ENCODE measurements at places on chromosomes 16 and 17.

DNA sequence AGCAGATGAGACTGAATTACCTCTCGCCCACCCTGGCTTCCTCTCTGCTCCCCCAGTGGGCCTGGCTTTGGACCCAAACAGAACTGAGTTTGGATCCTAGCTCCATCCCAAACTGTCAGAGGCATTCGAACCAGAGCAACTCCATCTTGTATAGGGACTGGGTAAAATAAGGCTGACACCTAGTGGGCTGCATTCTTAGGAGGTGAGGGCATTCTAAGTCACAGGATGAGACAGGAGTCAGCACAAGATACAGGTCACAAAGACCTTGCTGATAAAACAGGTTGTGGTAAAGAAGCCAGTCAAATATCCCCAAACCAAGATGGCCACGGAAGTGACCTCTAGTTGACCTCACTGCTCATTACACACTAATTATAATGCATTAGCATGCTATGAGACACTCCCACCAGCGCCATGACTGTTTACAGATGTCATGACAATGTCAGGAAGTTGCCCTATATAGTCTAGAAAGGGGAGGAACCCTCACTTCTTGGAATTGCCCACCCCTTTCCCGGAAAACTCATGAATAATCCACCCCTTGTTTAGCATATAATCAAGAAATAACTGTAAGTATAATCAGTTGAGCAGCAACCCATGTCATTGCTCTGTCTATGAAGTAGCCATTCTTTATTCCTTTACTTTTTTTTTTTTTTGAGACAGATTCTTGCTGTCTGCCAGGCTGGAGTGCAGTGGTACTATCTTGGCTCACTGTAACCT is 44.4 kb downstream of the LYRM1 start:
- no peak for DNase-seq

GRCh38 chr16:17082095-17082882 is 388.5 kb downstream of the XYLT1 start:
- no peak for DNase-seq

DNA sequence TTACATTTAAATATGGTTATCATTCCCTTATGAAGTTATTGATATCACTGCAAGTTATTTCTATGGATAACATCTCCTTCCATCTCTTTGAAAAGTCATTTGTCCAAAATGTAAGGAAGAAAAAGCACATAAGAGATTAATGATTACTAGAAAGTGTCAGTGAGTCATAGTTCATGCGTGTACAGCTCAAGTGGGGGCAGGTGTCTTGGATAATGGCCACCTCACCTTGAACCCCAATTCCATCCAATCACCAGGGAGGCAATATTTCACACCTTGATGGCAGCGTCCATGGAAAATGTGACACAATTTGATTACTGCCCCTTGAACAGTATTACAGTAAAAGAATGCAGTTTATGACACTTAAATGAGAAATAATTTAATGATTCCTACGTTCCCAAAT is 358.3 kb upstream of the SOX9 start:
- DNase-seq, result no peak

GRCh38 chr16:19384656-19385055 is 33.0 kb upstream of the TMC5 start:
- no peak for DNase-seq

GRCh38 chr16:75218256-75219076 is at the start of gene CTRB1:
TSS of gene CTRB1 (plus strand) at chr16:75218988. CDS start at chr16:75219008, 20 bp downstream.
- DNase-seq, result no peak

GRCh38 chr17:76894842-76895241 is 26.6 kb downstream of the MGAT5B start:
- no peak for DNase-seq

GRCh38 chr16:4293822-4294457 is 21.1 kb upstream of the TFAP4 start:
- DNase-seq, result no peak

- no peak for DNase-seq
Measured at GRCh38 chr17:79497777-79498348, 113.0 kb downstream of the RBFOX3 start.

GRCh38 chr16:83138976-83139690 is 512.4 kb downstream of the CDH13 start:
- no peak for DNase-seq

- peak; percentile 77 for DNase-seq
Measured at GRCh38 chr17:48830840-48831548, at the start of gene CALCOCO2. TSS of gene CALCOCO2 (plus strand) at chr17:48831035. CDS start at chr17:48841708, 10,673 bp downstream.

DNA sequence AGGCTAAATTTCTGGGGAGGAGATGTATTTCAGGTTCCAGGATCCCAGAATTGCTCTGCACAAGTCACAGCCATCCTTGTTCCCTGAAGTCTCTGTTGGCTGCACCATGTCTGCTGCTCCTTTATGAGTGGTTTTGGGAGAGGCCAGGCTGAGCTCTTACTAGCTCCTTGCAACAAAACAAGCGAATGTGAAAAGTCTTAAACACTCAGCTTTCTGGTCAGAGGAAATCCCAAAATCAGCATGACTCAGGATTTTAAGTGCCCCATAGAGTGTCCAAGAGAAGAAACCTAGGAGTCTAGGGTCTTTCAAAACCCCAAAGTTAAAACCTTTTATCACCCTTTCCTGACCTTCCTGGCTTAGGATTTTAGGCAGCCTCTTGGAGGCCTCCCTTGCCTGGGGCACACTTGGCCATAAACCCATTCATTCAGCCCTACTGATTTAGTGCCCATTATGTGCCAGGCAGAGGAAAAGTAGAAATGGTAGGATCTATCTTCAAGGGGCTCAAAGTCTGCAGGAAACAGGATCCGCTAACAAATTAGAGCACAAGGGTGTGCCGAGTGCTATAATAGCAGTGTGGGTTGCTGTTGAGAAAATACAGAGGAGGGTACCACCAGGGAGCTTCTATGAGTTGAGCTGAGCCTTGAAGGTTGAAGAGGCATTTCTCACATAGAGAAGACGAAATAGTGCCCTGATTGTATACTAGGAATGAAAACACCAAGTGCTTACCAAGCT is 36.9 kb downstream of the SOST start:
- no peak for DNase-seq

GRCh38 chr17:80749611-80750010 is 205.0 kb downstream of the RPTOR start:
- DNase-seq, result no peak

- DNase-seq, result no peak
Measured at GRCh38 chr17:77126519-77126918, 14.2 kb upstream of the SEC14L1 start.

- DNase-seq, result no peak
Measured at GRCh38 chr16:15856901-15857698, at the start of gene MYH11. TSS of gene MYH11 (minus strand) at chr16:15857028. CDS start at chr16:15838252, 18,776 bp downstream.

DNA sequence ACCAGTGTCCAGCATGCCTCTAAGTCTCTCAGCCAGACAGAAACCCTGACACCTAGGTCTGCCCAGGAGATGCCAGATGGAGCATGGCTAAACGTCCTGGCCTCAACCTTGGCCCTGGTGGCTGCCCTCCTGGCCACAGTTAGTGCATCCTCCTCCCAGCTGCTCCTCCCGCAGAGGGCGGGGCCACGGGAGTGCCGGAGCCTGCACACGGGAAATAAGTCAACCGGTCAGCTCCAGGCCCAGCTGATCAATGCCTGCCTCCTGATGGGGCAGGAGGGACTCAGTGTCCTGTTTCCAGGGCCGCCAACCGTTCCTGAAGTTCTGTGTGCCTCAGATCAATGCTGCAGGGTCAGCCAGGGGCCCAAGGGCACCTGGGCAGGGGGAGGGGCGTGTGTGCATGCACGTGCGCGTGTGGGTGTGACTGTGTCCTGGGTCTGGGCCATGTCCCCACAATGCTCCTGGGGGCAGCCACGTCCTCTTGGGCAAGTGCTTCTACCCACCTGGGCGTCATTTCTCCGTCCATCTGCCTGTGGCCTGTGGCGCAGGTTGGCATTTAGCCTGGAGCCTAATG is 4.6 kb upstream of the KCNJ12 start:
- DNase-seq, result no peak

DNA sequence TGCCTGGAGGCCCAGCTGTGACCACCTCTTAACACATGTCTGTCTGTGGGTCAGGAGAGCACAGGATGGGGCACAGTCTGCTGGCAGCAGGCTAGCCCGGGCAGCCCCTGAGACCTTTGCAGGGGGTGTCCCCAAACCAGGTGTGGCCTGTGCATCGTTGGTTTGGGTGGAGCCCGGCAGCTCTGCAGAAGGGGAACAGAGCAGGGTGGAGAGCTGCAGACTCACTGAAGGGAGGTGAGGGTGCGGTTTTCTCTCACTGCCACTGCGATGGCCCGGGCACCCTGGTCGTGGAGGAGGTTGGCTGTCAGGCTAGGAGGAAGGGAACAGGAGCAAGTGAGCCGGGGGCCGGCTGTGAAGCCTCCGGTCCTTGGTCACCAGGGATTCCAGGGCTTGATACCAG is 28.8 kb downstream of the NLRC3 start:
- no peak for DNase-seq

GRCh38 chr17:72121164-72122009 is 567 bp downstream of the SOX9 start:
- DNase-seq, result no peak

GRCh38 chr17:16297367-16298139 is 55.7 kb downstream of the CENPV start:
- DNase-seq, result no peak

DNA sequence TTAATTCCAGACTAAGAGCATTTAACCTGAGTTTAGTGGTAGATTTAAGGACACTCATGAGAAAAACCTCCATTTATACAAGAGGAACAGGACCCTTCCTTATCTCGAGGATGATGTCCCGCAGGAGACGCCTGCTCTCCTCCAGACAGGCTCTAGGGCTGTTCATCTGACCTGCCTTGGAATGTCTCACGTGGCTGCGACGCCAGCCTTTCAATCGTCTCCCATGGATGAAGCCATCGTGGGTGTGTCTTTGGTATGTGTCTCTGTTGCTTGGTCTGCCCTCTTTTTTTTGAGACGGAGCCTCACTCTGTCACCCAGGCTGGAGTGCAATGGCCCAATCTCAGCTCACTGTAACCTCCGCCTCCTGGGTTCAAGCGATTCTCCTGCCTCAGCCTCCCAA is 16.5 kb downstream of the CHMP6 start:
- DNase-seq, result no peak

- no peak for DNase-seq
Measured at GRCh38 chr17:46853896-46854444, 2.6 kb downstream of the WNT9B start.

DNA sequence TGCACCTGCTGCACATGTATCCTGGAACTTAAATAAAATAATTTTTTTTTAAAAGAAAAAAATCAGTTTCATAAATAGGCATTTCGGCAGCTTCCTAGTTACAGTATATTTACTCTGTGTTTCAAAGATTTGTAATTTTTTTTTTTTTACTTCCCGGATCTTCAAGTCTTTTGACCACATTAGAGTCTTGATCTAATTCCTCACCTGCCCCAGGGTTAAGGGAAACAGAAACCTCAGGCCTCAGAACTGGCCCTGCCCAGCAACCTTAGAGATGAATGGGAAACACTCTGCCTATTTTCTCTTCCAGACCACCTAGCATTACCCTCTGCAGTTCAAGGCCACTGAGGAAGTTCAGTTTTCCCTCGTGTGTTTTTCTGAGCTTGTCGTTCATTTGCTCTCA is 304.0 kb downstream of the MAF start:
- DNase-seq, result no peak

- DNase-seq, result no peak
Measured at GRCh38 chr17:1830288-1830687, 483 bp downstream of the RPA1 start.

- DNase-seq, result no peak
Measured at GRCh38 chr17:47719411-47720152, 13.5 kb upstream of the TBX21 start.

GRCh38 chr16:79493911-79494310 is 106.6 kb downstream of the MAF start:
- DNase-seq, result no peak

DNA sequence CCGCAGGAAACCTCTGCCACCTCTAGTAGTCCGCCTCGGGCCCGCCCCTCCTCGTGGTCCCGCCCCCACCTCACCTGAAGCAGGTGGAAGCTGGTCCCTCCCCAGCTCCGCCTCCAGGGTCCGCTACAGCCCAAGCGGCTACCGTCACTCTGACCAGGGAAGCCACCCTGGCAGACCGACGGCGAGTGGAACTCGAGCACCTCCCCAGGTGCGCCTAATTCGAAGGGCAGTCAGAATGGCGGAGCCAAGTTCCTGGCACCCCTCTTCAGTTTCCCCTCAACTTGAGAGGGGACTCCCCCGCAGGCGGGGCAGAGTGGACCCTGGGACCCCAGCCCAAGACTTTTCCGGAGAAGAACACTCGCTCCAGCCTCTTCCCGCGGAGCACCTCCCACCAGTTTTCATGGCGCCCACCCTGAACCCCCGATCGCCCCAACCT is 507 bp downstream of the FHOD1 start:
- no peak for DNase-seq

DNA sequence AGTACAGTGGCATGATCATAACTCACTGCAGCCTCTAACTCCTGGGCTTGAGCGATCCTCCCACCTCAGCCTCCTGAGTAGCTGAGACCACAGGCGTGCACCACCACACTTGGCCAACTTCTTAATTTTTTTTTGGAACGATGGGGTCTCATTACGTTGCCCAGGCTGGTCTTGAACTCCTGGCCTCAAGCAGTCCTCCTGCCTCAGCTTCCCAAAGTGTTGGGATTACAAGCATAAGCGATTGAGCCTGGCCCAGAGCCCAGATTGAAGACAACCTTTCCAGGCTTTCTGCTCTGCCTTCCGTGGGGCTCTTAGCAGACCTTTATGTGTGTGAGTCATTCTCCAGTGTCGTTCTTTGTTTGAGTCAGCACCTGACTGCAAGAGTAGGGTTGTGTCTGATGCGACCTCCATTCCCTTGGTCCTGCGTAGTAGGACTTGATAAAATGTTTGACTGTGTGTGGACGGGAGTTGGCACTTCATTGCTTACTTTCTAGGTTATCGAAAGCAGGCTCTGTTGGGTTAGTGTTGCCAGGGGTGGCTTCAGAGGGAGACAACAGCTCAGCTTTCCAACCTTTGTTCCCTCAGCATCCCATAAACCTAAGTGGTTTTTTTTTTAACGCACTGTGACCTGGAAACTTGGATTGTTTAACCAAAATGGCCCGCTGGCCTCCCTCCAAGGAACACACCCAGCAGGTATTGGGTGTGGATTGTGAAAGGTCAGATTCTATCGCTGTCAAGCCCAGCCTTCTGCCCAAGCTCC is 26.4 kb downstream of the EEF2K start:
- no peak for DNase-seq

- no peak for DNase-seq
Measured at GRCh38 chr16:25100511-25100910, 11.0 kb upstream of the LCMT1 start.

DNA sequence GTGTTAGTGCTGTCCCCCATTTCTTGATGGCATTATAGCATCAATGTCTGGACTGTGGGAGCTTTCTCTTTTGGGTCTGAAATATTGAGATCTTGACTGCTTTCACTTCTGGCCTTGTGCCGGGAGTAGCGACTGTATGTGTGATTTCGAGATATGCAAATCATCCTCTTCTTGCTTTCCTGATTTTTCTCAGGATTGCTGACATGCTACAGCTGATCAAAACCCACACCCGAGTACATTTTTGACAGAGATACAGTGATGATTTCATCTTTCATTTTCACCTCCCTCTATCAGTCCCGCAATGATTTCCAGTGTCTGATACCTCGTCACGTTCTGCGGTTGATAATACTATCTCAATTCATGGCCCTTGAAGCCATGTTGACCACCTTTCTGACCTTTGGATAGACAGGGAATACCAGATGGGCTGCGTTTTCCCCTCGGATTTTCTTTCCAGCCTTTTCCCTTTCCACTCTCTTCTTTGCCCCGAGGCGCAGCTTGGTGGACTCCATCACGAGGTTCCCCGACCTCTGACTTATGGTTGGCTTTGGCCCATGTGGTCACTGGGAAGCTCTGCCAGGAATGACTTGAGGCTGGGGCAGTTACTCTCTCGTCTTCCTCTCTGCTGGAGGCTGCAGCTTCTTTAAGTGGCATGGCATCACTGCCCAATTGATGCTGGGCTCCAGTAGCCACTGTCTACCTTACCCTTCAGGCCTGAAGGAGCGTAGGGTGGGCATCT is 184.4 kb downstream of the SNX29 start:
- DNase-seq, result no peak

Measured in NCI-H1436 treated with DMSO at 0.1 percent for 48 hours (cell line).